ENCODE measurements at places on chromosomes 6 and 20.

GRCh38 chr6:77173472-77174074 is 289.7 kb downstream of the HTR1B start:
- DNase-seq = no peak

DNA sequence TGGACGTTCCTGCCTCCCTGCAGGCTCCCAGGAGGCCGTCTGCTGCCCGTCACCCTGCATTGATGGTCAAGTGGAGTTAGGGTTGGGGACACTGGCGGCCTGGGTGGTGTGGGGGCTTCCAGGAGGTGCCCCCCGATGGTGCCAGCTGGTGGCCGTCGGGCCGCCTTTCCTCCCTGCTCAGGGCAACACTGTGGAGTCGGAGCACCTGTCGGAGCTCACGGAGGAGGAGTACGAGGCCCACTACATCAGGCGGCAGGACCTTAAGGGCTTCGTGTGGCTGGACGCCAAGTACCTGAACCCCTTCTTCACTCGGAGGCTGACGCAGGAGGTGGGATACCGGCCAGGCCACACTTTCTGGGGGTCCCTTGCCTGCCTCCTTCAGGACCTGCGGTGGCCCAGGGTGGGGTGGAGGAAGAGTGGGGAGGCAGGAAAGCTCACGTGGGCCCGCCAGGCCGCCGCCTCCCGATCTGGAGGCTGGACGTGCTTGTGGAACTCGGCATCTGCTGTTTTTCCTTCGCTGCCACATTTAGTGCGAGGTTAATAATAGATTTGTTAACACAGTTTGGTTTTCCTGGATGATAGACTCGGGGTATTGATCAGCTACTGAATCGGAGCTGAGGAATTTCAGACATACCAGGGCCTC is 28.6 kb downstream of the SPATA2 start:
- no peak for DNase-seq

- no peak for DNase-seq
Measured at GRCh38 chr20:60869625-60870024, 382.4 kb upstream of the CDH4 start.

DNA sequence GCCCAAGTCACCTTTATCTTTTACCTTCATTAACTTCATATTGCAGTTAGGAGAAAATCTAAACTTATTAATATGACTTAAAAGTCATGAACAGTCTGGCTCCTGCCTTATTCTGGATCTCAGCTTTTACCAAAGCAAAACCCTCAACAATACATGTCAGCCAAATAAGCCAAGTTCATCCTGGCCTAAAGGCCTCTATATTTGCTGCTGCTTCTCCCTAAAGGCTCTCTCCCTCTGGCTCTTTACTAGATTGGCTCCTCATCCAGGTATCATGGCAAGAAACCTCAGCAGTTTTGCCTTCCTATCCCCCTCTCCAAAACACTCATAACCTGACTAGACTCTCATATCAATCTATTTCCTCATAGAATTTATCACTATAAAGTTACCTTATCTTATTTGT is 11.1 kb downstream of the LMBRD1 start:
- DNase-seq = no peak

DNA sequence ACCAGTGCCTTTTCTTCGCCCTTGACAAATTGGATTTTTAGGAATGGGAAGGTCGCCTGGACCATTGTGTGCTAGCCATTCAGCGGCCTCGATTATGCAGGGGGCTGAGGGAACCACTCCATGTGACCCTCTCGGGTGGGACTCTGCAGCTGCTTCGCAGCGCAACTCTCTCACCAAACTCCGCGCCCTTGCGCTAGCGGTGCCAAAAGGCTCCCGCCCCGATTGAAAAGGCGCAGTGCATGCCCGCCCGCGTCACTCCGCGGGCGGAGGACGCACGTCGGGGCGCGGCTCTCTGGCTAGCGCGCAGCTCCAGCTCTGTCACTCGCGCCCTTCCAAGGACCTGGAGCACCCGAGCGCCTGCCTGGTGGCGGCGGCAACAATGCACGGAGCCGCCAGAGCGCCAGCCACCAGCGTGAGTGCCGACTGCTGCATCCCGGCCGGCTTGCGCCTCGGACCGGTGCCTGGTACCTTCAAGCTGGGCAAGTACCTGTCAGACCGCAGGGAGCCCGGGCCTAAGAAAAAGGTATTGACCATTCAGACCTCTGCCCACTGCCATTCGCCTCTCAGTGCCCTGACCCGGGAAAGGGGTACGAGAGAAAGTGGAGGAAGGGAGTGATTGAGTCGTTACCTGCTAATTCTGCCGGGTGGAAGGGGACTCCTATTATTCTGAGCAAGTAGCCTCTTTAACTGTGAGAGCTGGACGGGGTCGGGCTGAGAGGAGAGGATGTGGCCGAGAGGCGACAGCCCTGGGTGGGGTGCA is at the start of gene PRDM13:
PRDM13 (plus strand) TSS at position 178 of the 760 bp plus-strand sequence; CDS start at position 380, 202 bp downstream.
- DNase-seq = no peak

GRCh38 chr6:73152966-73153757 is 72.1 kb downstream of the KHDC1L start:
- no peak for DNase-seq

Data from stimulated activated CD8-positive, alpha-beta memory T cell treated with anti-CD3 and anti-CD28 coated beads, Interleukin-4, amount 100 ng/mL, for 4 hours (primary cell).